ENCODE measurements at places on chromosomes 16 and 17.

DNA sequence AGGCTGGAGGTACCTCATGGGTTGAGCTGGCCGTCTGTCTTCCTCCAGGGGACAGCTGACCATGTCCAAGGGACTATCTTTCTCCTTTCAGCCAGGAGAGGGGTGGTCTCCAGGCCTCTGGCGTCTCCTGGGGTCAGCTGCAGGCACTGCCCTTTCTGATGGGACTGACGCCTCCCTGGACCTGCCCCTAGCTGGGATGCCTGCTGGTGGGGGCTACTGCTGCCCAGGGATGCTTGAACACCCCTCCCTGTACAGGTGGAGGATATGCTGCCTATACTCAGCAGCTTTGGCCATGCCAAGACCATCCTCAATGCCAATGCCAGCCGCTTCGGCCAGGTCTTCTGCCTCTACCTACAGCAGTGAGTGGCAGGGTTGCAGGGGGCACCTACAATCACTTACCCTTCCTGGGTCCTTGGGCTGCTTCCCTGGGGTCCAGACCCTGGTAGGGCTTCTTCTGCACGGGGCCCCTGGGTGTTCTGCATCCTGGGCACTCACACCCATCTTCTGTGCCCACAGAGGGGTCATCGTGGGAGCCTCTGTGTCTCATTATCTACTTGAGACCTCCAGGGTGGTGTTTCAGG lies 4.2 kb downstream of the MYO15B start:
- no peak for DNase-seq

- no peak for DNase-seq
These were observed 29.1 kb downstream of the MAP1LC3B start for GRCh38 chr16:87421003-87421912.

GRCh38 chr17:489758-490329 lies 137.2 kb upstream of the RPH3AL start:
- peak; percentile 59 for DNase-seq

DNA sequence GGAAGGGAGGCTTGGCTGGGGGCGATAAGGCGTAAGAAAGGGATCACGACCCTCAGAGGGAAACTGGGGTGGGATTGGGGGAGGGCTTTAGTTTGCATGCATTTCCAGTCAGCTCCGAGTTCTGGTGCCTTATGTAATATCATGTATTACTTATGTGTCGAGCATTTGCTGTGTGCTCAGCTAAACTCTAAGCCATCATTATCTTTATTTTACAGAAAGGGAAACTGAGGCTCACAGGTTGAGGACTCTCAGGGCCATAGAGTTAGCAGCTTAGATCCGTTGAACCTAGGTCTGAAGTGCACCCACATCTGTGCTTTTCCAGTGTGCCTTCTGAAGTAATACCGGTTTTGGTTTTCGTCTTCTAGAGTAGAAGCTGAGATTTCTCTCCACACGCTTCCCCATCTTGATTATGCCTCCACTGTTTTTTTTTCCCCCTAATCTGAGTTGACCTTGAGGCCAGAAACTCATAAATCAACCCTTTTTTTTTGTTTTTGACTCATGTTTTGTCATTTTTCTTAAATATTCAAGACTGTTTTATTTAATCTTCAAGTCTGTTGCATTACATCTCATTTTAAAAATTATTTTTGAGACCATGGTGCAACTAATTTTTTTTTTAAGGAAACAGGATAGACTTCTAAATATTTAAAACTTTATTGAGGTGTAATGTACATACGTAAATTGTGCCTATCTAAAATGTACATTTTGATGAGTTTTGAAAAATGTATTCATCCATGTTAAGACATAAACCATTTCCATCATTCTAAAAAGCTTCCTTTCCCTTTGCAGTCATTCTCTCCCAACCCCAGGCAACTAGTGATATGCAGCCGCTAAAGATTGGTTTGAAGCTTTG lies 741 bp downstream of the CYB5B start:
- DNase-seq = no peak

DNA sequence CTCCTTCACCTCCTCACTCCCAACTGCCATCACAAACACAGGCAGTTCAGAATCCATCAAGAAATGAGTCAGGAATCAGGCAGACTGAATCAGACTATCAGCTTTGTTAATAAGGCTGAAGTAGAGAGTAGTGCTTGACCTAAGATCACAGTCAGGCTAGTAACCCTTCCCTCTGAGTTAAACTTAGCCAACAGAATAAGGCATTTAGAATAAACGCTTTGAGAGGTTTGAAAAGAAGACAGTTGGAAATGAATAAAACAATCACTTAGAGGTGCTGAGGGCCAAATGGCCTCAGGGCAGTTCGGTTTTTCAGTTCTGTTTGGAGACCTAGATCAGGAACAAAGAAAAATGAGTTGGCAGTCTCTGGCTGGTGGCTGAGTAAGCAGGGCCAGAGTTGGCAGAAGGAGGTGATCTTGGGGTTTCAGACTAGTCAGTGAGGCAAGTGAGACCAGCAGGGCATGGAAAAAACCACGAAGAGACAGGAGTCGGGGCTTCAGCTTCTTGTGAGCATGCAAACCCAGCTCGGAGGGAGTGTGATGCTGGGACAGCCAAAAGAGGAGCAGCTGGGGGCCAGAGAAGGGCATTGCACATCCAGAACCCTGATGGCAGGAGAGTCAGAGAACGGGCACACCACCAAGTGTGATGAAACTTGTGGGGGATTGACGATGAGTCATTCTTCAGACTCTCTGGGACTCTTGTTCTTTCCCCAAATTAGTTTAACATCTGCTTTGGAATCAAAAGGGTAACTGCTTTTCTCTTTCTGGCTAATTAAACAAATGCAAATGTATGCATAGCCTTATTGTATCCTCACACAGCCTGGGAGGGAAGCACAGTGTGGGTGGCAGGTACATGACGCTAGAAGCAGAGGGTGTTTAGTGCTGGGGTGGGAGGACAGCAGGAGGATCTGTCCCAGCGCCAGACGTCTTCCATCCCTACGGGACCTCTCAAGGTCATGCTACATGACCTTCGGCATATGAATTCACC lies 54.8 kb downstream of the SPECC1 start:
- no peak for DNase-seq

DNA sequence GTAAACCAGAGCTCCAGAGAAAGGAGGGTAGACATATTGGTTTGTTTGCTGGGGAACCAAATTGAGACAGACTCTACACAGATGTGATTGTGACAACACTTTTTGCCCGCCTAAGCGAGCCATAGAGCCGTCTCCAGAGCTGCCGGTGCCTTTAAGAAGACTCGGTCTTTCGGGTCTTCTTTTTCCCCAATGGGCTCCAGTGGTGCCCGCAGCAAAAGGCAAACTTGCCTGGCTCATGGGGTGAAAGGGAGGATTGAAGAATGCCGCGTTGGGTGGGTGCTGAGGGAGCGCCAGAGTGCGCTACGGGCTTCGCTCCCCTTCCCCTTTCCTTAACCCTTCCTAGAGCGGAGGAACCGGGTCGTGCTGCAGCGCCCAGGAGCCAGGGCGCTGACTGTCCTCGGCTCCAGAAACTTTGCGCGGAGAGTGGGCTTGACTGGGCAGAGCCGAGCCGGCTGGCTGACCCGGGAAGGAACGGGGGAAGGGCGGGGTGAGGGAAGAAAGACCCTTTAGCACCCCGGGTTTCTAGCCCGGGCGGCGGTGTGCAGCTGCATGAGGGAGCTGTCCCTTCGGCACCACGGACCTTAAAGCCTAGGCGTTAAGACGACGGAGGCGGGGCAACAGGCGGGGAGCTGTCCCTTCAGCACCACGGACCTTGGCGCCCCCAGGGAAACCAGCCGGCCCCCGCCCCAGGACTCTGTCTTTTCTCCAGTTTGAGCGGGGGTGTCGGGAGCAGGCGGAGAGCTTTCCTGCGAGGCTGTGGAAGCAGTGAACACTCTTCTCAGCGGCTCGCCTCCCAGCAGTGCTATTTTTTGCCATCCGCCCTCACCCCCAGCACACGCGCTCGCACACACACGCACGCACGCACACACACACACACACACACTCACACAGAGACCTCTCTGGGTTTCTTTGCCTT lies at the start of gene CACNG3:
Gene CACNG3 (plus strand): TSS at position 880 of the 916 bp plus-strand sequence. CDS start 420 bp downstream, outside the sequence.
- DNase-seq = peak; percentile 38

GRCh38 chr17:15972497-15972951 lies 27.0 kb downstream of the ZSWIM7 start:
- DNase-seq = no peak

DNA sequence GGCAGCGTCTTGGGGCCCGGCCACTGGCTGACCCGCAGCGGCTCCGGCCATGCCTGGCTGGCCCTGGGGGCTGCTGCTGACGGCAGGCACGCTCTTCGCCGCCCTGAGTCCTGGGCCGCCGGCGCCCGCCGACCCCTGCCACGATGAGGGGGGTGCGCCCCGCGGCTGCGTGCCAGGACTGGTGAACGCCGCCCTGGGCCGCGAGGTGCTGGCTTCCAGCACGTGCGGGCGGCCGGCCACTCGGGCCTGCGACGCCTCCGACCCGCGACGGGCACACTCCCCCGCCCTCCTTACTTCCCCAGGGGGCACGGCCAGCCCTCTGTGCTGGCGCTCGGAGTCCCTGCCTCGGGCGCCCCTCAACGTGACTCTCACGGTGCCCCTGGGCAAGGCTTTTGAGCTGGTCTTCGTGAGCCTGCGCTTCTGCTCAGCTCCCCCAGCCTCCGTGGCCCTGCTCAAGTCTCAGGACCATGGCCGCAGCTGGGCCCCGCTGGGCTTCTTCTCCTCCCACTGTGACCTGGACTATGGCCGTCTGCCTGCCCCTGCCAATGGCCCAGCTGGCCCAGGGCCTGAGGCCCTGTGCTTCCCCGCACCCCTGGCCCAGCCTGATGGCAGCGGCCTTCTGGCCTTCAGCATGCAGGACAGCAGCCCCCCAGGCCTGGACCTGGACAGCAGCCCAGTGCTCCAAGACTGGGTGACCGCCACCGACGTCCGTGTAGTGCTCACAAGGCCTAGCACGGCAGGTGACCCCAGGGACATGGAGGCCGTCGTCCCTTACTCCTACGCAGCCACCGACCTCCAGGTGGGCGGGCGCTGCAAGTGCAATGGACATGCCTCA lies 773 bp downstream of the NTN3 start:
- no peak for DNase-seq

GRCh38 chr17:45008216-45008615 lies 40.1 kb upstream of the C1QL1 start:
- DNase-seq = no peak

DNA sequence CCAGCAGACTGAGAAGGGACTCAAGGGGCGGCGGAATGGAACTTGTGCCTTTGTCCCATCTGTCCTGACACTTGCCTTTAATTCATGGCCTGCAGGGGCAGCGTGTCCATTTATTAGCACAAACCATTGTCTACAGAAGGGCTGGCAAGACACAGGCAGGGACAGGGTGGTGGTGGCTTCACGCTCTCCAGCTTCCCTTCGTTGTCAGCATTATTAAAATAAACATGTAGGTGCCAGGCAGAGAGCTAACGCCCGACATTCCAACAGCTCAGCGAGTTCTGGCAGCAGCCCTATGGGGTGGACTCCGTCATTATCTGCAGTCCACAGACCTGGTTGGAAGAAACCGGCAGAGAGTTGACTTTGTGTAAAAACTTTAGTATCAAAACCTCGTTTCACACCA lies 16.3 kb downstream of the DNAI2 start:
- DNase-seq = no peak

- DNase-seq = no peak
These were observed 89.3 kb downstream of the IRF8 start for GRCh38 chr16:85988306-85988705.

GRCh38 chr17:41476866-41477815 lies 3.8 kb downstream of the KRT35 start:
- no peak for DNase-seq

GRCh38 chr16:56478281-56479049 lies 27.1 kb downstream of the OGFOD1 start:
- DNase-seq = no peak

DNA sequence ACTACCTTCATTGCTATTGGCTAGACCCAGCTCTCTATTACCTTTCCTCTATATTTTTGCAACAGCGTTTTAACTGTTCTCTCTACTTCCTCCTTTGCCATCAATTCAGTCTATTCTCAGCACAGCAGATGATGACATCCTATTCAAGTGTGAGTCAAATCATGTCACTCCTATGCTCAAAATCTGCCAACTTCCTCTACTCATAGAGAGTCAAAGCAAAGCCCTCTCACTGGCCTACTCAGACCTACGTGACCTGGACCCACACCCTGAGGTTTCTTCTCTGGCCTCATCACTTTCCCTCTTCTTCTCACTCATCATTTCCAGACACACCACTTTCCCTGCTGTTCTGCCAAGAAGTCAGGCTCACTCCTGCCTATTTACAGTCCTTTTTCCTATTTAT lies 289.0 kb upstream of the AXIN2 start:
- DNase-seq = no peak

DNA sequence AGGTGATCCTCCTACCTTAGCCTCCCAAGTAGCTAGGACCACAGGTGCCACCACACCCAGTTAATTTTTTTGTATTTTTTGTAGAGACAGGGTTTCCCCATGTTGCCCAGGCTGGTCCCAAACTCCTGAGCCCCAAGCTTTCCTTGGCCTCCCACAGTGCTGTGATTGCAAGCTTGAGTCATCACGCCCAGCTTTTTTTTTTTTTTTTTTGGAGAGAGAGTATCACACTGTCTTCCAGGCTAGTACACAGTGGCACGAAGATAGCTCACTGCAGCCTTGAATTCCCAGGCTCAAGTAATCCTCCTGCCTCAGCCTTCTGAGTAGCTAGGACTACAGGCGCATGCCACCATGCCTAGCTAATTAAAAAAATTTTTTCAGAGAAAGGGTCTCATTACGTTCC lies 27.2 kb downstream of the HEATR9 start:
- no peak for DNase-seq

DNA sequence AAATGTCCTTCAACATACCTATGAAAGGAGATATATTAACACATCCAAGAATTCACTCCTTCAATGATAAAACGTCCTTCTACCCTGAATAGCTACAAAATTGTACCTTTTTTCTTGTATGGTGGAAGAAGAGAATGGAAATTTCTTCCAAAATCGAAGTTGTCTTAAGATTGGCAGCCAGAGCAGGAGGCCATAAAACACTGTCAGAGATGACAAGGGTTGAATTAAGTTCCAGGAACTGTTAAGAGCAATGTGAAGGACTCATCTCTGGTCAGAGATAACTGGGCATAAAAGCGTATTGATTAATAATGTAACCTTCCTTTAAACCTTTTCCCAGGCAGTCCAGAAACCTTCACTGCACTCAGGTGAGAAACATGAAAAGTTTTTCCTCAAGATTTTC lies 12.9 kb upstream of the TOM1L1 start:
- no peak for DNase-seq

DNA sequence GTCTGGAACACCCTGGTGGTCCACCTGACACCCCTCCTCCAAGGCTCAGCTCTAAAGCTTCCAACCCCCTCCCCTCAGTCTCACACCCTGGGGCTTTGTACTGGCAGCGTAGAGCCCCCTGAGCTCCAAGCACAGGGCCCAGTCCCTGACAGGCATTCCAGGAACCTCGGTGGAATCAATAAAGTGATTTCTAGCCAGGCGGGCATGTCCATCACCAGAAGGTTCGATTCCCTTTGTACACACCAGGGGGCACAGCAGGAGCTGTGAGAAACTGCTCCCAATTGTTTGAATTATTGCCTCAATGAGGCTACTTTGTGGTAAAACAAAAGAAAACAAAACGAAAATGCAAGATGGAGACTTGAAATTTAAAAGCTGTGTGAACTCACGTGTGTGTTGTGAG lies 51.8 kb downstream of the SMPD3 start:
- peak; percentile 33 for DNase-seq
